ENCODE measurements at places on chromosomes 12 and 14. TPM values are rescaled to one million over a fixed set of nuclear protein-coding genes. Genes with fewer than 3 reads are reported as not detected.

Gene FLVCR2
- total RNA-seq = 2.7 TPM

Gene CD163L1
- total RNA-seq = 1.7 TPM

Gene OAS3
- total RNA-seq = 94.5 TPM

Gene GSKIP
- total RNA-seq = 27.4 TPM

Gene HIGD1C
- not detected for total RNA-seq

Gene SOX5
- 0.10 TPM for total RNA-seq

Gene ARID2
- total RNA-seq = 7.3 TPM

Gene ALX1
- not detected for total RNA-seq

Gene MANSC1
- 31.1 TPM for total RNA-seq

Gene MGAT4C
- total RNA-seq = not detected

Gene CCDC175
- not detected for total RNA-seq

All from mammary microvascular endothelial cell (primary cell).